Globus pallidus (tissue), 1 donor: ENCODE measurements at places on chromosomes 3 and 15.

GRCh38 chr3:21062831-21063294 lies 688.1 kb downstream of the ZNF385D start:
- no peak for DNase-seq

- no peak for DNase-seq
These were observed 6.7 kb downstream of the CLCN2 start for GRCh38 chr3:184354754-184355153.

DNA sequence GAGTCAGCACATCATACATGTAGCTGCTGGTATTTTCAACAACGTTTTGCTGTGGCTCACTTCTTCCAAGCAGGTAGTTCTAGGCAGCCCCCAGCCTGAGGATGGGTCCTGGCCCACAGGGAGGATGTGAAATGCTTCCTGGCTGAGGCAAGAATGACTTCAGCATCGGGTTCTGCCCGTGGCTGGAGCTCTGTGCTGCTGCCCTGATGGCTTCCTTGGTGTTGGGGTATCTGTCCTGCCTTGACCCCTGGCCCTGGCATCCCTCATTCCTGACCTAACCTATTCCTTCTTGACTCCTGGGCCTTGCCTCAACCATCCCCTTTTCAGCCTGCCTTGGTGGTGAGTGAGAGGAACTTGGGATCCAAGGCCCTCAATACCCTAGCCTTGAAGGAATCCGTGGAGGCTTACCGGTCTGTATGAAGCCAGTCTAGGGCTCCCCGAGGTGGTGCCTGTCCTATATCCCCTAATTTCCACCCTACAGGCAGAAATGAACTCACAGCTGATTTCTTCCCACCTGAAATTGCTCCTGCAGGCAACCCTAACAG lies 300.6 kb downstream of the TLE3 start:
- no peak for DNase-seq

GRCh38 chr3:101532783-101533602 lies 20.0 kb upstream of the SENP7 start:
- no peak for DNase-seq

DNA sequence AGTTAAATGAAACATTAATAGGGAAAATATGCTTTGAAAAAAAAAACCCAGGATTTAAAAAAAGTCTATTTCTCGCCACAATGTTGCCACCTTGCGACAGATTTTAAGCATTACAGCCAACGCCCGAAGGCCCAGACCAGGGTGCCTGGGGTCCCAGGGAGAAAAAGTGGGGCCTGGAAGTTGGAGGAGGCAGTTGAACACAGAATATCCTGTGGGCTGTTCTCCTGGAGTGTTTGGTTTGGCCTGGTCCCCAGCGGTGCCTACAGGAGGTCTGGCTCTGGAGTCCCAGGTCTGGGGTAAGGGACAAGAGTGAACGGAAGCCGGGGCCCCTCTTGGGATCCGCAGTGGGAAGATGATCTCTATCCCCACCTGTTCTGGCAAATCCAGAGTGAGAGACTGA lies 3.4 kb downstream of the RNU6-1 start:
- DNase-seq: peak; percentile 35

GRCh38 chr15:61528581-61528910 lies 299.4 kb upstream of the RORA start:
- DNase-seq: no peak

DNA sequence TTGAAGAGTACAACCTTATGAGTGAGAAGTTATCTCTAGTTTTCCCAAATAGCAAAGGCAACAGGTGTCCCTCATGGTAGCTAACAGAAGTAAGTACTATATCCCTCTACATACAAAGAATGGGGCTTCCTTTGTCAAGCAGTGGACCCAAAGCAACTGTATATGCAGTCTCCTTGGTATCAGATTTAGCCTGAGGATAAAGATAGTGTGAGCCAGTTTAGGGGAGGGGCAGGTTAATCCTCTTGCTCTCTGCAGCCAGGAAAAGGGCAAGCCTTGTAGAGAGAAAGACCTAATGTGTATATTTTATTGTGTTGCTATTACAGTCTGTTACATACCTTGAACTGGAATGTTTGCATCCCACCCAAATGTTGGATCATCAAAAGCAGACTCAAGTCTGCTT lies 117.9 kb upstream of the COL8A1 start:
- no peak for DNase-seq
